Bone marrow (tissue), 2 donors: ENCODE measurements at places on chromosomes 4 and X.

DNA sequence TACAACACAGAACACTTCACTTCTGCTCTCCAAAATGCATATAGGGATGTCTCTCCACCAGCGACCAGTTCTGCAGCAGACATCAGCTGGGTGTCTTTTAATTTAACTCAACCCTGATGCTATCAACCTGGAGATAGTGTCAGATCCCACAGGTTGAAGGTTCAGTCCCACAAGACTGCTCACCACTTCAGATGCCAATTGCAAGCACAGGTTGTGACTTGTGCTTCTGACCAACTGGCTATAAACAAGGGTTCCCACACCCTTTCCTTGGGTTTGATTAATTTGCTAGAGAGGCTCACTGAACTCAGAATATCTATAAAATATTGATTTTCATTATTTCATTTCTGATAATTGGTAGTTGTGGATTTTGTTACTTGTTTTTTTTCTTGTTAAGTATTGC, 177.4 kb upstream of the HS3ST1 start:
- no peak for DNase-seq

GRCh38 chr4:55947254-55947882, 1.4 kb upstream of the CEP135 start:
- DNase-seq, result peak; percentile 17

DNA sequence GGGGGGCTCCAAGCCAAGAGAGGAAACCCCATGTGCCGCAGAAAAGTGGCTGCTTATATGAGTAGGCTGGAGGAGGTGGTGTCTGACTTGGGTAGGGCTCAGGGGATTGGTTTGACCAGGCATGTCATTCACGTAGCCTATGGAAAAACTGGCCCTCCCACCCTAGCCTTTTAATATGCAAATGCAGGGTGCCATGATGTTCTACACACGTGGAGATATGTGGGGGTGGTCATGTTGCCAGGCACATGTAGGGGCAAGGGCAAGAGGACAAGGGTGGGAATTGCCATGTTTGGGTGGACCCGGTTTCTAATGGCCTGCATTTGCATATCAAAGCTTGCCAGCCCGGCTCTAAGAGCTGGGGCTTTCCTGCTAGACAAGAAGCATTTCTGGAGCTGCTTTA, 86.9 kb upstream of the SHISA3 start:
- no peak for DNase-seq

GRCh38 chr4:79399076-79399475, 9.0 kb downstream of the GK2 start:
- DNase-seq, result no peak

DNA sequence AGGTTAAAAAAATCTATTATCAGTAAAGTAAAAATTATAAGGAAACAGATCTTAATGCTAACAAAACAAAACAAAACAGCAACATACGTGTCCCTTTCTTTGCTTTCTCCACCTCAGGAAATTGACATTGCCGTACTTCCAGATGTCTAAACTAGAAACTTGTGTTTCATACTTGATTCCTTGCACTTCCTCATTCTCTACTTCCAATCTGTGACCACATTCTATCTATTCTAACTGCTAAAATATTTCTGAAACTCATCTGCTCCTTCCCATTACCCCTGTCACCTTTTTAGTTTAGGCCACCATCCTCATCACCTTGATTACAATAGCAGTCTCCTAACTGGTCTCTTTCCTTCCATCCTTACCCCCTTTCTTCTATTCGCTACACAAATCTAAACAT, 22.5 kb upstream of the RPA4 start:
- DNase-seq, result no peak
